ENCODE measurements at places on chromosomes 3 and 15.
A peak's percentile ranks its signal among the peaks of the same experiment; 100 is the strongest.

GRCh38 chr15:25691544-25692430 is 171.3 kb downstream of the ATP10A start:
- DNase-seq, result peak; percentile 45

- no peak for DNase-seq
Measured at GRCh38 chr15:39623529-39623931, 42.7 kb downstream of the THBS1 start.

GRCh38 chr15:57923306-57923705 is 142.2 kb downstream of the ALDH1A2 start:
- DNase-seq, result no peak

DNA sequence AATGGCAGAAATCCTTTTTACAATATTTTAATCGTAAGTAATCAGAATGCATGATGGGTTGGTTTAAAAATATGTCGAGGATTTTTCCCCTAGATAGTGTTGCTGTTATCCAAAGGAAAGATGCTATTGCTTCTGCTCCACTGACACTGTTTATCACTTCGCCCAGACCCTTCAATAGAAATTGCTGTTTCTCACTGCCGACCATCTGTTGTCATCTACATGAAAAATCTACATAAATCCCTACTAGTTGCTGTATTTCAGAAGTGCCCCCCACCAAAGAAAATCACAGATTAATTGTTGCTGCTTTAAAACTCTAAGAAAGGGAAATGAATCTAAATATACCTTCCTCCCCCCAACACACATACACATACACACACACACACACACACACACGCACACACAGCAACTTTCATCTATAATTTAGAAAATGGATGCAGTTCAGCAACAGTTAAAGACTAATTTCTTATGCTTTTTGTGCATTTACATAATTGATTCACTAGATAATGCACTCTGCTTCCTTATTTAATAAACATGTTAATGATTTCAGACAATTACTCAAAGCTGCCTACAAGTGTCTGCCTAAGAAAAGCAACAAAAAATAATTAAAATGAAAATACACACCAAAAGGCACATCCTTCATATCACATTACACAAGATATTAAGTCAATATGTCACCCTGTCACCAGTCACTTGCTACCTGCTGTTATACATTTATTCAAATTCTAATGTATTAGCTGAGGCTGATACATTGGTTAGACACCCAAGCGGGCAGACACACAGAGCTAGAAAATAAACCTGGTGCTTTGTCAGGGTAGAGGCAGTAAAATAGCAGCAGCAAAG is 82.8 kb downstream of the RORA start:
- DNase-seq, result no peak

- DNase-seq, result no peak
Measured at GRCh38 chr3:134065252-134066157, 35.8 kb upstream of the SLCO2A1 start.

DNA sequence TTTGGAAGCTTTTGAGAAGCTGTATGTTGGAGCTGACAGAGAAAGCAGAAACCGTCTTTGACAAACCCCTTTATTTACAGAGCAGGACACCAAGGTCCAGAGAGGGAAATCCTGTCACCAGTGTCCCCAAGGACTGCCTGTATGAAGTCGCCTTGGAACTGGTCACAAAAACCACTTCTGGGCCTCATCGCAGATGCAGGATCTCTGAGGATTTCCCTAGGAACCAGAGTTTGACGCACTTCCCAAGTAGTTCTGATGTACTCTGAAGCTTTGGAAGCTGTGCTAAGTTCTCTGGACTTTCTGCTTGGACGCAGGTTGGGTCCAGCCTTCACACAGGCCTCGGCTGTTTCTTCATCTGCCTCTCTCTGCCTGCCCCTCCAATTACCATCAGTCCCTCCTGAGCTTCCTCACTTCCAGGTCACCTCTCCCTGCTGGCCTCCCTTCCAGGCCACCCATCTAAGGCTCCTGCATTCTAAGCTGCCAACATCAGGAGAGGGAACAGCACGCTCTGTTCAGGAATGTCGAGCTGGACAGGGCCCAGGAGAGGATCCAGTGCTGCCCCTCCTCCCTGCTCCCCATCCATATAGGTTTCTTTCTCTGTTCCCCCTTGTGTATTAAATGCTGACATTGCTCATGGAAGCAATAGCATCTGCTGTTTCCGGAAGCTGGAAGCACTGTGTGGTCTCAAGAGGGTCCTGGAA is 270.8 kb downstream of the OPA1 start:
- no peak for DNase-seq

GRCh38 chr15:69880571-69881301 is 217.0 kb downstream of the TLE3 start:
- no peak for DNase-seq

- no peak for DNase-seq
Measured at GRCh38 chr3:143134471-143134870, 14.9 kb downstream of the CHST2 start.

GRCh38 chr3:70476174-70476573 is 163.7 kb upstream of the MDFIC2 start:
- no peak for DNase-seq

DNA sequence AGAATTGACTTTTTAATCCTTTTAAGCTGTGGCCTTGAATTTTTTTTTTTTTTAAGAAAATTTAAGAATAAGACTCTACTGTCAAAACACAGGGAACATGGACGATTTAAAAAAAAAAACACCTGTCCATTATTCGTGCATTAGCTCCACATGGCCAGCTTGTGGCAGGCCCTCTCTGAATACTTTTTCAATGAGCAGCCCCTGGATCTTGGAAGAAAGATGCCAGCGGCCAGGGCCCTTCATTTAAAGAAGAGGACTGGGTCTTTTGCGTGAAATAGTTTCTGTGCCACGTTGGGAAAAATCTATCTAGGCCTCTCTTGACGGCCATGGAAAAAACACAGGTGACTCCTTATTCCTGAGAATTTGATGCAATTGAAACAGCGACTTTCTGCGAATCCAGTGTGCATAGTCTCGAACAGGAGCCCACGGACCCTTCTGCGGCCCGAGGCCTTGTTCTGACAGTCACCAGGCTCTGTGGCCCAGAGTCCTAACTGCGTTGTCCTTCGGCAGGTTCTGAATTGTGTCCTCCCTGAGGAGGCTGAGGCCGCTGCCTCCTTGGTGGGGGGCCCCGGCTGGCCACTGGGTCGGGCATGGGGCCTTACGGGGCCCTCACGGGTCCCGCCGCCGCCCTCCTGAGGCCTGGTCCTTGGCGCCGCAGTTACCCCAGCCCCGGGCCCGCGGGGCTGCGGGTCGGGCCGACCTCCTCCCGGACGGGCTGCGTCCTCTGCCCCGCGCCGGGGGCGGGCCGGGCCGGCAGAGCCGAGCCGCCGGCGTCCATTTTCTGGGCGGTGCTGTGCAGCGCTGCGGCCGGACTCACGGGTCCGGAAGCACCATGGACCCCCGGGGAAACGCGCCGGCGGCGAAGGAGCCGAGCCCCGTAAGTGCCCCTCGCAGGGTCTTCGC is 33.5 kb downstream of the ZBTB38 start:
- DNase-seq, result peak; percentile 78

GRCh38 chr3:184338511-184338945 is 1.1 kb downstream of the FAM131A start:
- peak; percentile 75 for DNase-seq

DNA sequence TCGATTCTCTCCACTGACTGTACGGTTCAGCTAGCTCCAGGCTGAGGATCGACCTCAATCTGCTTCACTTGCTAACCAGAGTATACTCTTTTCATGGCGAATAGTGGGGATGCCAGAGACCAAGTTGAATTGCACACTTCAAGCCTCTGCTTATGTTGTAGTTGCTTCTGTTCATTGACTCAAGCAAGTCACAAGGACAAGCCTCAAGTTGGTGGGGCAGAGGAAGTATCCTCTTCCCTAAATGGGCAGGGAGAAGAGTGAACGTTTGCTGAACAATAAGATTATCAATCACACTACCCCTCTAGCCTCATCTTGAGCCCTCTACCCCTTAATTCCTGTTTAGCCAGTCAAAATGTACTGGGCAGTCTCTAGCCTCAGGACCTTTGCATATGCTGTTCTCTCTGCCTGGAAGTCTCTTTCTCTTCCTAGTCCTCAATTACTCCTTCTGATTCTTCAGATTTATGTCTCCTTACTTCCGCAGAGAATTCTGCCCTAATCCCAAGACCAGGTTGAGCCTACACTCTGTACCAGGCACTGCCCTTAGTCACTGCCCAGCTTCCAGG is 390.4 kb upstream of the PROK2 start:
- DNase-seq, result no peak

DNA sequence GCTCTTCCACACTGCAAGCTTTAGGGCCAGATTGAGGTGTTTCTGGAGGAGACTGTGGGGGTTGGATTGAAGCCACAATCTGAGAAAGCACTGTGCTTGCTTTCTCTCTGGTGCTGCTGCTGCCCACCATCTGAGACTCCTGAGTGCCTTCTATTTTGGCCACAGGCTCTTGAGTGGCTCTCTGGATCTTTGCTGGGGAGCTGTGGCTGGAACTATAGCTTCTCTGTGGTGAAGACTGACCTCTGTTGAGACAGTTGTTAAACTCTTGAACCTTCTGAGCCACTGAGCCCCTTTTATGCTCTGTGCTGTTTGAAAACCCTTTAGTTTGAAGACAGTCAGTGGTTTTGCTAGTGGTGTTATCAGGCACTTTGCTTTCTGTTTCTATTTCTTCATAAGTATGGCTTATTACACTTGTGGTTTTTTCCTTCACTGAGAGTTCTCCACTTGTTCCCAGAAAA is 108.7 kb upstream of the TSPAN3 start:
- no peak for DNase-seq

Data from hippocampal formation (tissue), 2 donors.